T follicular helper cell (primary cell): ENCODE measurements at places on chromosomes 11 and 22.

DNA sequence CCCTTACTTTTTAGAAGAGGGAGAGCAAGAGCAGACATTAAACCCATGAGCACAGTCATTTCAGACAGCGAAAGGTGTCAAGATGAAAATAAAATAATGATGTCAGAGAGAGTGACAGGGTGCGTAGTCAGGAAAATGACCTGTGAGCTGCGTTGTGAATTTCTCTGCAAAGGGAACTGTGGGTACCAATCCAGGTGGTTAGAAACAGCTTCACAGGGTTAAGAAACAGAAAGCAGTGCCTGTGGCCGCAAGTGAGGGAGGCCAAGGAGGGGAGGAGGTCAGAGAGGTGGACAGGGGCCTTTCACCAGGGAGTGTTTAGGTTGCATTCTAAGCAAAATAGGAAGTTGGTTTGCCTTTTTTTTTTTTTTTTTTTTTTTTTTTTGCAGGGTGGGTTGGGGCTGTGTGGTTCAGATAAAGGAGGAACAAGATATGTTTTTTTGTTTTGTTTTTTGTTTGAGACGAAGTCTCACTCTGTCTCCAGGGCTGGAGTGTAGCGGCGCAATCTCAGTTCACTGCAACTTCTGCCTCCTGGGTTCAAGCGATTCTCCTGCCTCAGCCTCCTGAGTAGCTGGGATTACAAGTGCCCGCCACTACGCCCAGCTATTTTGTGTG is 7.9 kb downstream of the TIGD3 start:
- DNase-seq = no peak

- no peak for DNase-seq
These were observed 1024.3 kb downstream of the TBC1D22A start for GRCh38 chr22:47786650-47787290.

DNA sequence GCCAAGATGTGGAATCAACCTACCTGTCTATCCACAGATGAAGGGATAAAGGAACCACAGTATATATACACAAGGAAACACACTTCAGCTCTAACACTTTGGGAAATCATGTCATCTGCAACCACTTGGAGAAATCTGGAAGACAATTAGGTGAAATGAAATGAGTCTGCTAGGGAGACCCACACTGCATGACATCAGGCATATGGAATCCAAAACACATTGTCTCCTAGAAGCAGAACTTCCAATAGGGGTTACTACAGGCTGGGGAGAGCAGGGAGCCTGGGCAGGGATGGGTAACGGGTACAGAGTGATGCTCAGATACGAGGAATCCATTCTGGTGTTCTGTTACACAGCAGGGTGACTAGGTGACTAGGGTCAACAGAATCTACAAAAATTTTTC is 18.3 kb downstream of the RGL4 start:
- no peak for DNase-seq

- DNase-seq = no peak
These were observed 96.5 kb upstream of the PRR5 start for GRCh38 chr22:44605486-44605885.

DNA sequence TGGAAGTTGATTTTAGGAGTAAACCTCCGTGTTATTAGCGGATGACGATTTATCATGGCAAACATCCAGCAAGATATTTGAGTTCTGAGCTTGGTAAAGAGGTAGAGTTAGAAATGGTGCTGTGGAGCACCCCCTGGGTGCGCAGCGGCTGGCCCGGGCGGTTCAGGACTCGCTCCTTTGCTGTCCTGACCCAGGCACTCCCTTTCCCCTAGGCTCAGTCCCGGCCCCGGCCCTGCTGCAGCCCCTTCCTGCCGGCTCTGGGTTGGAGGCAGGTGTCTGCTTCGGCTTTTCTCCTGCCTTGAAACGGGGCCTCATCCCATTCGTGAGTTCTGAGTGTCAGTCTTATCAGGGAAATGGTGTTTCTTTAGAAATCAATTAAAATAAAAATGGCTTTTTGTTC is 33.4 kb downstream of the AP2A2 start:
- no peak for DNase-seq

- no peak for DNase-seq
These were observed 175.8 kb downstream of the DSCAML1 start for GRCh38 chr11:117621226-117621625.

DNA sequence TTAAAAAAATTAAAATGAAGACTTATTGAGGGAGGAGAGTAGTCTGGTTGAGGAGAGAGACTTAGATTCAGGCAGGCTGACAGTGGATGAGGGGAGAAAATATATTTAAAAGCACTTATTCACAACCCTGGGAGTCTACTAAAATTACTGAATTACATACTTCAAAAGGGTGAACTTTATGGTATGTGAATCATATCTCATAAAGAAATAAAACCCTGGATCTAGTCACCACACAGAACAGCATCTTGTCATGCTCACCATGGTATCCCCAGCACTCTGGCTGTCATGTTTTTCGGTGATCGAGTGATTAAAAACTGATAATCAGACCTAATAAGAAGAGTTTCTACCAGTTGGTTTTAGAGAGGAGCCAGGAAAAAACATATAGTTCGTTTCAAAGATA is 11.0 kb downstream of the TEAD1 start:
- no peak for DNase-seq

DNA sequence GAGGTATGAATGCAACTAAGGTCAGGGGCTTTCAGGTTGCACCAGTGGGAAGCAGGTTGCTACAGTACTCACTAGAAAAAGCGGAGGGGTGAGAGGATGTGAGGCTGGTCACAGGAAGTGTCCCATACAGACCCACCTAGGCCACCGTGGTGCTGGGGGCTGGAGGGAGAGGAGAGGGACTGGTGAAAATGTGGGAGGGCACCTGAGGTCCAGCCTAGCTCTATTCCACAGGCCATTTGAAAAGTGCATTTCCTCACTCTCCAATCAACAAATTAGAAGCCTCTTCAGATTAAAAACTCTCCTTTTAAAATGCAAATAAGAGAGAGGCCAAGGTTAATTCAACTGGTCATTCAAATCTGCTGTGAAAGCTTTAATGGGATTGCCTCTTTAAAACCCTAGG is 38.6 kb upstream of the NCAM1 start:
- no peak for DNase-seq

GRCh38 chr22:22535662-22536061 is 15.6 kb upstream of the ZNF280A start:
- no peak for DNase-seq

DNA sequence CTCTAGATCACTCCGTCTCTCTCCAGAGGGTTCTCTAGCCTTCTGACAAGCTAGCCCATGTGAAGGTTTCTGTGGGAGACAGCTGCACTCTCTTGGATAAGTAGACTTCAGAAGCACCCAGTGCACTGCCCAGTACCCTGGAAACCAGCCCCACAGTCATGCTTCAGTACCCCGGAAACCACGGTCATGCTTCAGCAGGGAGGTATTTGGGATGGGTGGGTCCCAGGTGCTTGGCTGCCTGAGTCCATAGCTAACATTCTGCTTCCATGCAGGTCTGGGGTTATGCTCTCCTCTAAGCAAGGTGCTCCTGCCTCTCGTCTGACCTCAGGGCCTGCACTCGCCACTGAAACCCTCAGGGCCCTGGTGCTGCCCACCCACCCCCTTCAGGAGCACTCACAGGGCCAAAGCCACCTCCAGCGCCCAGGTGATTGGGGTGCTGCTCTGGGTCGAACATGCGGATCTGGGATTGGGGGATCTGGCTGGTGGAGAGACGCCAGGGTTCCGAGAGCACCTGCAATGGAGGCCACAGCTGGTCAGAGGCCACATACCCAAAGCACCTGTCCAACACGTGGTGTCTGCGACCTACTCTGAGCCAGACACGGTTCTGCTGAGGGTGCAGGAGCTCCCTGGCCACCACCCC is 7.3 kb upstream of the SYCE3 start:
- DNase-seq = no peak

DNA sequence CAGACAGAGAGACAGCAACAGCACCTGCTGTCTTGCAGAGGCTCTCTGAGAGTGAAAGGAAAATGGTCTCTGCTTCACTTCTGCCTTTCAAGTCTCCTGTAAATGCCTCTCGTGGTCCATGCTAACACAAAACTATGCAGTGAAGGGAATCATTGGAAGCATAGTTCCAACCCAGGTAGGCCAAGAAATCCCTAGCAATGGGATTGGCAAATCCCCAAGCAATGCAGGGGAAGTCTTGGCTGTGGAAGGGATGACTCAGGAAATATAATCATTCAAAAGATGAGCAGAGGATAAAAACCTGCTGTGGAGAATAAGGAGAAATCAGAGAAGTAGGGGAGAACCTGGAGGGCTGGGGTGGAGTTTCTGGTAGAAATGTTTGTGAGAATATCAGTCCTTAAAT is 216.1 kb upstream of the ZBED5 start:
- no peak for DNase-seq

DNA sequence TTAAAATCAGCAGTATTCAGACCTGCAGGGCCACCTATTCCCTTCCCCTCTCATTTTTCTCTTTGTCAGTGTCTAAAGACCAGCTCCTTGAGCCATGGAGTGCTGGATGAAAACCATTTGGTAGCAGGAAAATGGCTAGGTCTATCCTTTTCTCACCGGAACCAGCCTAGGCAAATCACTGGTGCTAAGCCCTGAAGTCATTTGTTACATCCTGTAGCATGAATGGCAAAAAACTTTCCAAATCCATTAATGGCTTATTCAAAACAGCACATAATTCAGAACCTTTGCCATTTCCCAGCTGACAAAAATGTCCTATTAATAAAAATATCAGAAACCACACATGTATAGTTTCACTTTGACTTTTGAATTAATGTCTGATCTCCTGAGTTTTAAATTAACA is 209.5 kb upstream of the E2F8 start:
- no peak for DNase-seq

GRCh38 chr11:46701078-46701654 is 335 bp downstream of the ZNF408 start:
- no peak for DNase-seq

GRCh38 chr11:107683061-107683460 is 28.8 kb downstream of the SLN start:
- no peak for DNase-seq

GRCh38 chr11:104319396-104319795 is 155.4 kb upstream of the PDGFD start:
- DNase-seq = no peak

GRCh38 chr11:6323291-6323905 is 3.1 kb upstream of the CAVIN3 start:
- DNase-seq = no peak

DNA sequence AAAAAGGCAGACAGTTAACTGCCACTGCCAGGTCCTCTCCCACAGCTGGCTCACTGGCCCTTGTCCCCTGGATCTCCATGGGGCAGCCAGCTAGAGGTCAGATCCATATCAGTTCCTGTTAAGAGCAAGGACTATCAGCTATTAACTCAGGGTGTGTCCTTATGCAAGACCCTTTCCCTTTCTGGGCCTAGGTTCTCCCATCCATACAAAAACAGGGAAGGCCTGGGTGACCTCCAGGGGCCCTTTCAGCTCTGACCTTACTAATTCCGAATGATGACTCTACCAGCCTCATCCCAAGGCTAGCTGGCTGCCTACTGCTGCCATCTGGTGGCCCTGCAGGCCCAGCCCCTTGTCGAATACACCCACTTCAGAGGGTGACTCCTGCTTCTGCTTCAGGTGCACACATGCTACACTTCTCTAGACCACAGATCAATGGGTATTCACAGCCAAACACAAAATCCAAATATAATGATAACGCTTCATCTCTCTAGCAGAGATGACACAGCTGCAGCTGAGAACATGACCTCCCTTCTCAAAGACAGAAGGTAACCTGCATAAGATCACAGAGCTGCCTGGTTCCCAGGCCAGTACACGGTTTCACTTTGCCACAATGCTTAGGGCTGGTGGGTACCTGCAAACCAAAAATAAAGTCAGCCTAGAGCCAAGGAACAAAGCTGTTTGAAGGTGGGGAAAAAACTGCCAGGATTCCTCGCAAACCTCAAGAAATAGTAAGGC is 34.1 kb downstream of the SERGEF start:
- DNase-seq = no peak

DNA sequence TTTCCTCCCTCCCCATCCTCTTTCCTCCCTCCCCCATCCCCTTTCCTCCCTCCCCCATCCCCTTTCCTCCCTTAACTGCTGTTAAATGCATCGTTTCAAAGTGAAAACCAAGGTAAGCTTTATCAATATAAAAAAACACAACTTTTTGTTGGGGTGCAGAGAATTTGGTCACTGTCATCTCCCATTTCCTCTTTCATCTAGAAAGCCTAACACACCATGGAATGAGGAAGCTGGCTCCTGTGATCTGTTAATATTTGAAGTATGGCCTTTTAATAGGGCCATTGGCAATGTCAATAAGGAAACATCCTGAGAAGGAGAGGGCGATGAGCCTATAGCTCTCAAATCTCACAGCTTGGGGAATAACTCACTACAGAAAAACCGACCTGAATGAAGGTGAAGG is 7.0 kb downstream of the EXPH5 start:
- DNase-seq = no peak

- DNase-seq = no peak
These were observed 657 bp downstream of the CWC15 start for GRCh38 chr11:94972700-94973098.

GRCh38 chr22:41696703-41697102 is 2.6 kb upstream of the MEI1 start:
- DNase-seq = no peak

GRCh38 chr11:64358536-64358906 is 441 bp upstream of the RPS6KA4 start:
- DNase-seq = no peak

GRCh38 chr11:108148556-108148955 is 27.2 kb downstream of the ACAT1 start:
- no peak for DNase-seq

- DNase-seq = no peak
These were observed 2.4 kb upstream of the RANGAP1 start for GRCh38 chr22:41288245-41288946.

GRCh38 chr22:36770513-36771231 is 5.2 kb downstream of the IFT27 start:
- no peak for DNase-seq

DNA sequence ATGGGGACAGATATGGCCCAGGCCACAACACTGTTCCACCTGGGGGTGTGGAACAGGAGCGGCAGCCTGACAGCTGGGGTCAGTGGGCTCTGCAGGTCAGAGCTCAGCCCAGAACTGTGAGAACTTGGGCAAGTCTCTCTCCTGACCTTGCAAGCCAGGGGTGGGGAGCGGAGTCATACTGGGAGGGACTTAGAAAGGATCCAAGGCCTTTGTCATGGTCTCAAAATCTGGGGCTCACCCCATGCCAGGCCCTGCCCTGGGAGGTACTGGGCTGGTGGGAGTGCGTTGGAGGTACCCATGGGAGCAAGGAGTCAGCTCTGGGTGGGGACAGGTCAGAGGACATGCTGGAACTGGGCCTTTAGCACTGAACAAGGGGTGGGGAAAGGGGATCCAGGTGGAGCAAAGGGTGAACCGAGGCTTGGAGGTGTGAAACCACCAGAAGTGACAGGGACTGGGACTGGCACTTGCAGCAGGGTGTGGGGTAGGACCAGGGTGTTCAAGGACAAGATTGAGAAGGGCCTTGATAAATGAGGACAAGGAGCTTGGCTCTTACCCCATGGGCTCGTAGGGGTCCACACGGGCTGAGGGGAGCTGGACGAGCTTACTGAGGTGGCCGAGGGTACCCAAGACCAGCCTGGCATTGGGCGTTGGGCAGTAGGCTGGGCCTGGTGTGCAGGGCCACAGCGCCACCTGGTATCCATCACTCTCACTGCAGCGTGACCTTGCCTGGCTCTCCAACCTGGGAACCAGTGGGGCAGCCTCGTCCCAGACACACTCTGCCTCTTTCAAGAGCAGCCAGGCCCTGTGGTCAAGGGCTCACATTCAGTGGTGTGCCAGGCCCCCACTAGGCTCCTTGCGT is 7.4 kb upstream of the PMM1 start:
- DNase-seq = no peak
